IMR-90 (cell line): ENCODE measurements at places on chromosomes 7 and 10. TPM values are rescaled to one million over a fixed set of nuclear protein-coding genes. Genes with fewer than 3 reads are reported as not detected.

Gene COL26A1
- polyA plus RNA-seq, result not detected in 2 replicates

Gene AKR1C8
- not detected in 2 replicates for polyA plus RNA-seq

GRCh38 chr10:96301616-96302015 lies 2.6 kb upstream of the DNTT start:
- no peak for DNase-seq

DNA sequence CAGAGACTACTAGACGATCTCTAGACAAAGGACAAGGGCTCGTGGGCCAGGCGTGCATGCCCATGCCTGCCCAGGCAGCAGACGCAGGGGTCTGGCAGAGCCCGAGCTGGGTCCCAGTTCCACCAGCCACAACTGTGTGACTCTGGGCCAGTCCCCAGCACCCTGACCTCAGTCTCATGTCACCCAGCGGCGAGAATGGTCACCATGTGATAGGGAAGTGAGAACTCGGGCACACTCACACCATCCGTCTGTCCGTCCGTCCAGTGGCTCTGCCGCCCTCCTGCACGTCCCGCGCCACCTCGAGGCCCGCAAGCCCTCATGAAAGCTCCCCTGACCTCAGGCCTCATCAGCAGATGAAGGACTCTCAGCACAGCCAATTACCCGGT lies 280.0 kb downstream of the ELFN1 start:
- no peak for DNase-seq

DNA sequence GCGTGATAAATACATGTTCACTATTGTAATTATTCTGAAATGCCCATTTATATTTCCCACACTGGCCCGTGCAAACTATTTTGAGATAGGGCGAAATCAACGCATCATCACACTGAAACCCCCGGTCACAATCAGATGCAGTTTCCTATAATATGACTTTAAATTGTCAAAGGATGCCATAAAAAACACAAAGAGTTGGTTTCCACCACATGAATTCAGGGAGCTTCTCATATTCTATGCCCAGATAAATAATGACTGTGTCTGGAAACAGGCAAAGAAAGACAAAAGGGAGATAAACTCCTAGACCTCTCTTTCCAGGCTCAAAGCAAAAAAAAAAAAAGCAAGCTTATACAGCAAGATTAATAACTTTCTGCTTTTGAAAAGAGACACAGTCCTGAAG lies 375.8 kb upstream of the AKR1E2 start:
- DNase-seq, result no peak

DNA sequence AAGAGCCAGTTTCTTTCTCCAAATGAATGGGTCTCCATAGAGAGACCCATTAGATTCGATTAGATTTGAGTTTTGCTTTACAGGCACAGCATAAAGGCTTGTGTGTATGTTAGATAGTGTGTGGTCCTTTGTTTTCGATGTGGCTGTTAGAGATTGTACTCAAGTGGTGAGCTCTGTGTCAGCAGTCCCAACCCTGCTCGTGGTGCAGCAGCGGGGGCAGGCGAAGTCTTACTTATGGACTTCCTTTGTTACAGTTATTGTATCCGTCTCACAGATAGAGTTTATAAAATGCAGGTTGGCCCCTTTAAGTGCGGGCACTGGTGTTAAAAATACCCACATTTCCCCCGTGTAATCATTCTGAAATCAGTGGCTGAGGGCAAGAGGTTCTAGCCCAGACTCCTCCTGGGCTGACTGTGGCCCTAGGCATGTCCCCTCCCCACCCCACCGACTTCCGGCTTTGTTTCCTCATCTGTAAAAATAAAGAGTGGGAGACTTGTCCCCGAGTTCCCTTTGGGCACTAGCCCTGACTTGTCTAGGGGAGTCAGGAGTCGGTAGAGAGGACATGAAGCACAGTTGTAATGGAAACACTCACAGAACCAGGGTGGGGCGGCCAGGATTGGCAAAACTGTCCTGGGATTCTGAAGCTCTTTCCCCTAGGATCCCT lies 28.6 kb downstream of the MTURN start:
- no peak for DNase-seq

- DNase-seq, result no peak
Measured at GRCh38 chr10:9944690-9945089, 1073.0 kb upstream of the CELF2 start.
